GM23338 (cell line): ENCODE measurements at places on chromosomes 5 and 9. TPM values are rescaled to one million over a fixed set of nuclear protein-coding genes. Genes with fewer than 3 reads are reported as not detected.
A peak's percentile ranks its signal among the peaks of the same experiment; 100 is the strongest.

DNA sequence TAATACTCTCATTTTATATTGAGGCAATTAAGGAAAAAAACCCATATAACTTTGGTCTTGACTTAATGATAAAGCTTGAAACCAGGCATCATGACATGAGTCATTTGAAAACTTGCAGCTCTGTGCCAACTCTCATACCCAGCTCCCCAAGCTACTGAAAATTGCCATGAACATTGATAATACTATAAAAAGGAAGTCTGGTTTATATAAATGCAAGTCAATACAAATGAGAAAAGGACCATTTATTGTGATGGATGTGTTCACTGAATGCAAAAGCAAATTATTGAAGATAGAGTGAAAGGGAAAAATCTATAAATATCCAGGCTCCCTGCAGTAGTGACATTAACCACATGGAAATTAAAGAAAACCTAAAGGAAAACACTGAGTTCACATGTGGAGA is 116.3 kb downstream of the DEPDC1B start:
- DNase-seq: no peak

GLDC gene
- 133 and 139 TPM in 2 replicates for total RNA-seq

DNA sequence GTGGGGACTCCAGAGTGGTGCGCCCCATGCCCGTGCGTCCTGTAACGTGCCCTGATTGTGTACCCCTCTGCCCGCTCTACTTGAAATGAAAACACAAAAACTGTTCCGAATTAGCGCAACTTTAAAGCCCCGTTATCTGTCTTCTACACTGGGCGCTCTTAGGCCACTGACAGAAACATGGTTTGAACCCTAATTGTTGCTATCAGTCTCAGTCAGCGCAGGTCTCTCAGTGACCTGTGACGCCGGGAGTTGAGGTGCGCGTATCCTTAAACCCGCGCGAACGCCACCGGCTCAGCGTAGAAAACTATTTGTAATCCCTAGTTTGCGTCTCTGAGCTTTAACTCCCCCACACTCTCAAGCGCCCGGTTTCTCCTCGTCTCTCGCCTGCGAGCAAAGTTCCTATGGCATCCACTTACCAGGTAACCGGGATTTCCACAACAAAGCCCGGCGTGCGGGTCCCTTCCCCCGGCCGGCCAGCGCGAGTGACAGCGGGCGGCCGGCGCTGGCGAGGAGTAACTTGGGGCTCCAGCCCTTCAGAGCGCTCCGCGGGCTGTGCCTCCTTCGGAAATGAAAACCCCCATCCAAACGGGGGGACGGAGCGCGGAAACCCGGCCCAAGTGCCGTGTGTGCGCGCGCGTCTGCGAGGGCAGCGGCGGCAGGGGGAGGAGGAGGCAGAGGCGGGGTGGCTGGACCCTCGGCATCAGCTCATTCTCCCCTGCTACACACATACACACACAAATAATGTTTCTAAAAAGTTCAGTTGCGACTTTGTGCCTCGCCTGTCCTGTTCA is 668 bp downstream of the GLIS3 start:
- DNase-seq: peak; percentile 72

TBCA gene
- total RNA-seq: 117 and 135 TPM in 2 replicates

DNA sequence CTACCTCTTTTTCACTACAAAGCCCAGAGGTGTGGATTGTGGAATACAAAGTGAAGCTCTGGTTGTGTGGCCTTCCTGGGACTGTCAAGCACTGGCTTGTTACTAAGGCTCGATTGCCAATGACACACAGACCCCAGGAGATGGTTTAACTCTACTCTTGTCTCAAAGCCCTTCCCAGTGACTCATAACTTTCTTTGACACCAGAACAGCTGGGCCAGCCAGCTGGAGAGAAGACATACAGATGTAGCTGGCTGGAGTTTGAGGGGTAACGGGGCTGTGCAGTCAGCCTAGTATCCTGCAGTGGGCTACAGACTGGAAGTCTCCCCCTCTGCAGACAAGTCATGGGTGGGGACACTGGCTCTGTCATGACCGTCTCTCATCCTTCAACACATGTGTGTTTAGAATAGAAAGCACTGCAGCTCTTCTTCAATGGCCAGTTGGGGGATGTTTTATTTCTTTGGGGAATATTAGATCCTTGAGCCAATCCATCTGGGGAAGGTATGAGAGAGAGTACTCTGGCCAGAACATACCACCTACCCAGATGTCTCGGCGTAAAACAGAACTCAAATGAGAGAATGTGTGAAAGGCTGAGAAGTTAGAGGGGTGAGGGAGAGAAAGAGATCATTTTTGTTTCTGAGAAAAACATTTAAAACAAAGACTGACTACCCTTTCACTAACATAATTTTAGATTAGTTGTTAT is 53.3 kb downstream of the SEMA6A start:
- no peak for DNase-seq
